ENCODE measurements at places on chromosomes 6 and 20. TPM values are rescaled to one million over a fixed set of nuclear protein-coding genes. Genes with fewer than 3 reads are reported as not detected.

The ZNF334 gene
- 33.9 TPM for polyA plus RNA-seq

The C20orf141 gene
- polyA plus RNA-seq: not detected

DNA sequence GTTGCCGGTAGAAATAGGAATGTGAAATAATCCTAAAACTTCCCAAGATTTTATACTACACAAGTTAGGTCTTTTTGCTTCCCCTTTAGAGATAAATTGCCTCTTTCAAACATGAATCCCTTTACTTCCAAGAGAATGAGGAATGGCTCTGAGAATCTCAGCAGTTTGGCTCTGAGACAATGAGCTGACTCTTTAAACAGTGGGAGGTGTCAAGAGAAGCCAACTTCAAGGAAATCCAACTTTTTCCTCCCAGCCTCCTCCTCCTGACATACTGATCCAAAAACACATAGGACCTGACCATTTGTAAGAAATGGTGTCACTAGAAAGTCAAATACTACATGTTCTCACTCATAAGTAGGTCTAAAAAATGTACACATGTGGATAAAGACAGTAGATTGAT lies 154.2 kb downstream of the ALDH8A1 start:
- DNase-seq: no peak

DNA sequence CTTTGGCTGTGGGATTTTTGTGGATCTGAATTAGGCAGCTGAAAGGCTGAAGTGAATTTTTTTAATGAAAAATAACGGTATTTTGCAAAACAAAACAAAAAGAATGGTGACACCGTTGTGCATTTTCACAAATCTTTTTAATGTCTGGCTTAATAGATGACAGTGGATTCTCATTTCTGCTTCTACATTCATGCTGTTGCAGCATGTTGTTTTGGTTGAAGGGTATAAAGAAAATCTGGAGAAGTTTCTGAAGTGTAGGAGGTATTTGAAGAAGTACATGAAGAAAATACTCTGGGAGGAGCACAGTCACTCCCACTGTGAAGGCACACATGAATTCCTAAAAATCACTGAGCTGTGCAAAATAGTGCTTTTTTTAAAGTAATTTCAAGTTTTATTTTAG lies 3.1 kb upstream of the MAP3K5 start:
- no peak for DNase-seq

DNA sequence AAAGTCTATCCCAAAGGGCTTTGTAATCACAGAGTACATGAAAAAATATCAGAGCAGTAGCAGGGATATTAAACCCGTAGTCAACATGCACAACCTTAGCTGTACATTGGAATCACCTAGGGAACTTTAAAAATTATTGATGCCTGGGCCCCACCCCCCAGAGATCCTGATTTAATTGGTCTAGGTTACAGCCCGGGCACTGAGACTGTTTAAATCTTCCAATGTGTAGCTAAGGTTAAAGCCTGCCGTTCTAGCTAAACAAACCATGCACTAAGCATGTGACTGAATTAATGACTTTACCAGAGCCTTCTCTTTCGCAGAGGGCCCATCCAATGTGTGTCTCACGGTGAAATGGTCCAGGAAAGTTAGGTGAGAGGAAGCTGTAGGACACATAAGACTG lies 14.1 kb upstream of the JAG1 start:
- no peak for DNase-seq

DNA sequence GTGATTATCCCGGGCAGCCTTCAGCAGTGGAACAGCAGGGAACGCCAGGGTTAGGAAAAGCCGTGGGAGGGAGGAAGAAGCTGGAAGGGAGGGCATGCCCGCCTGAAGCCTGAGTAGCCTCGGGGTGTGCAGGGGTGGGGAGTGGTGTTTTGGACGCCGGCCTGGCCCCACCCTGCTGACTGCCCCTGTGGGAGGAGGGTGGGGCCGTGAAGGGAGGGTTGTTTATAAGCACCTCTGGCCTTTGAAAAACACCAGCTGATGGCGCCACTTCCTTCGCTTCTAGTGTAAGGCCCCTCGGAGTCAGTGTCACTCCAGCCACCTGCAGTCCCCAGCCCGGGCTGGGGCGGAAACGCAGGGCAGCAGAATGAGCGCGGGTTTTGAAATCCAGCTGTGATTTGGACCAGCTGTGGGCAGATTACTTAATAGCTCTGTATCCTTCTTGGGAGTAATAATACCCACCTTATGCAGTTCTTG lies 52.8 kb upstream of the BMP6 start:
- peak; percentile 14 for DNase-seq

DNA sequence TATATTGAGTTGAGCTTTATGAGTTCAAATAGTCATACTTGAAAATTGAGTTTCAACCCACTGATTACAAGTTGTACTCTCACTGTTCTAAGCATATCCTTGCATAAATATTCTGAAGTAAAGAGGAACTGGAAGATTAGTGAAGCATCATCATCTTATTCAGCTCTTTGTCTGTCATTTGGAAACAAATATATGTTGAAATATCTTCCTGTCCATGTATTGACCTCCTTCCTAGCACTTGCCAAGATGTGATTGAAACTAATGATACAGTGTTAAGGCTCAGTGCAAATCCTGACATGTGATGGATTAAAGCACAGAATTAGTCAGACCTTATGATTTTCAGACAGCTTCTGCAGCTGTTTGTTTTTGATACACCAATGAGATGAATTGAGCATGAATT lies 434.3 kb downstream of the TBC1D32 start:
- DNase-seq: no peak

DNA sequence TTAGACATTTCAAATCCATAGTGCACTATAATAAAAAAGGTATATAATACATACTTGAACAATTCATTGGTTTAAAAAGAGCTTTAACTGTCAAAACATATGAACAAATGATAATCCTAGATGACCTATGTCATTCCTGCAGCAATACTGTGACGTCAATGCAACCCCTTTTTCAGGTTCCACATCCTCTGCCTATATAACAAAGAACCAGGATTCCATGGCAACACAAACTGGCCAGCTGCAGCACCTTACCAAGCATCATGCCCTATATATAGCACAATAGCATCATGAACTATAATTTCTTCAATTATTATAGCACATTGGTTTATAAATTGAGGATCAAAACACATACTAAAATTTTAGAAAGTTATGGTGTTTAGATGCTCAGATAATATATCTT lies 578 bp upstream of the PTCHD4 start:
- no peak for DNase-seq

DNA sequence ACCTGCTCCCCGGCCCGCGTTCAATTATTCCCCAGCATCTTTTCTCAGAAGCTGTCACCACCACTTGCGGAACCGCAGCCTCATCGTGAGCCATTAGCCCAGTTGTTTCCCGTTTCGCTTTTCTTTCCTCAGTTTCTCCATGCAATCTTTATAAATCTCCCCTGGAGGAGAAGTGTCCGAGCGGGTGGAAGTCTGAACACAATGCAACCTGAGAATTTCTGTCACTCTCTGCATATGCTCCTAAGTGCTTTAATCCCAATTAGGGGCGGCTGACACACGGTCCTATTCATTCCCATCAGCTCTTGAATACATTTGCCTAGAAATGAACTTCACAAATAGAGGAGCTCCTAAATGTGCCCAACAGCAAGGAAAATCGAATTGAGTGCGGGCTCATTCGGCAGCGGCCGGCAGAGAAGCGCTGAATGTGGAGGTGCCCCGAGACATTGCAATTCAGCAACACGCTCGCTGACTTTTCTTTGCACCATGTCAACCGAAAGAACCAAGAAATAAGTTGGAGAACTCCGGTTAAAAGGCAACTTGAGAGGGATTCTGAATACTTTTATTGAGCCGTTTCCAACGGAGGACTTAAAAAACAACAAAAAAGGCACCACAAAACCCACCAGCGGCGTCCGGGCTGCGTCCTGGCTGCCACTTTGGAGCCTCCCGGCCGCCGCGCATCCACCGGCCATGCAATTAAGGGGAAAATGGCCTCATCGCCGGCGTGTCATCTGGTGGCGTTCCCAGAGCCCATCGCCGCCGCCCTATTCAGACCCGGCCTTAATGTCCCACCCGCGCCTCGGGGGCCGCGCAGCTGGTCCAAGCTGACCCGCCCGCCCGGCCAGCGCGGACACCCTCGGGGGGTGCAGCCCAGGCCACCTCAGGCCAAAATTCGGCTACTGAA lies 3.9 kb upstream of the PRDM13 start:
- DNase-seq: no peak

- DNase-seq: no peak
Measured at GRCh38 chr6:170096191-170096802, 194.6 kb downstream of the DLL1 start.

- DNase-seq: no peak
Measured at GRCh38 chr20:8094850-8095249, 37.2 kb upstream of the PLCB1 start.

- peak; percentile 72 for DNase-seq
Measured at GRCh38 chr6:28980852-28981430, 24.2 kb downstream of the ZNF311 start.

Data from right renal pelvis (tissue), 4 donors.